Lung microvascular endothelial cell (primary cell): ENCODE measurements at places on chromosomes 6 and 20.

DNA sequence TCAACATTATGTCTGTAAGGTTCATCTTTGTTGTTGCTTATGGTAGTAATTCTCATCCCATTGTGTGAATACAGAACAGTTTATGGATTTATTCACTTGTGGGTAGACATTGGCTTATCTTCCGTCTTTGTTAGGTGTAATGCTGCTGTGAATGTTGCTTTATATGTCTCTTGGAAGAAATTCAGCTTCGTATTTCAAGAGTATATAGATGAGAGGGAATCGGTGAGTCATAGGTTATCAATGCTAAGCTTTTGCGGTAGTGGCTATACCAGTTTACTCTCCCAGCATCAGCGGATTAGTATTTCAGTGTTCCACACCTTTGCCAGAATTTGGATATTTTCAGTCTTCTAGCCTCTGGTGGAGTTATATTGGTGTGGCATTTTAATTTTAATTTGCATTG, 77.8 kb downstream of the ZFAND3 start:
- DNase-seq: no peak

- DNase-seq: peak; percentile 53
Observed at GRCh38 chr20:45359069-45359405, 3.9 kb upstream of the SYS1 start.

DNA sequence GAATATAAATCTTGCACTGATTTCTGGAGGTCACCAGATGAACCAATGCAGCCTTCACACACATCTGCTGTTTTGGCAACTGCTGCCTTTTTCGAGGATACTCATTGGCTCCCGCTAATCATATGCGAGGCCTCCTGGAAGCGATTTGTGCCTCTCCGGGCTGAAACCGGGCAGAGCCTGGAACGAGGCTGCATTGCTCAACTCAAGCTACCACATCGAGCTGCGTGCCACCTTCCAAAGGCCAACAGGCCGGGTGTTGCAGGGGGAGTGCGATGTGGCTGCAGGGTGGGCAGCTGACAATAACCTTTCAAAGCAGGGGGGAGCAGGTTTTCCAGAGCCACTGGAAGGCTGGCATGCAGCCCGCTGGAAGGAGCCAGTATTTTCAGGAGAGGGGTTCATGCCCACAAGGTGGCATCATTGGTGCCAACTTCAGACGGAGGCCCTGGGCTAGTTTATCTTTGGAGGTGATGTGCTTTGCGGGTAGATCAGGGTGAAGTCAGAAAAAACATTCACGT, 122.6 kb upstream of the IFNGR1 start:
- no peak for DNase-seq

GRCh38 chr6:119800526-119800925, 451.0 kb upstream of the MAN1A1 start:
- DNase-seq: no peak

- no peak for DNase-seq
Observed at GRCh38 chr6:150201772-150202329, 59.0 kb downstream of the PPP1R14C start.

DNA sequence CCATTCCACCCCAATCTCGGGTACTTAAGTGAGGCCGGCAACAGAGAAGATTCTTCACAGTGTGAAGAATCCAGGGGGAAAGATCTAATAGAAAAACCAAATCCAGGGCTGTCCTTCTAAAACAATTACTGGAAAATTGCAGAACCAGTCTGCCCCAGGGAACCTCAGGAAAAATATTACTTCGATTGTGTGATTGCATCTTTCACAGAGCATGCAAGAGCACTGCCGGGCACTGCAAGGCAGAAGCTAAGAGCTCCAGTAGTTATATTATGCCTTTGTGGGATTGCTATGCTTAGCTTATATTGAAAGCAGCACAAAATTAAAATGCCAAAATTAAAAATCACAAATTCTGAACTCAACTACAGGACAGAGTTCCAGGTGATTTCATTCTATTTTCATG, 175.9 kb downstream of the HACE1 start:
- no peak for DNase-seq

GRCh38 chr6:44224029-44224964, 902 bp downstream of the SLC29A1 start:
- DNase-seq: peak; percentile 52

- peak; percentile 71 for DNase-seq
Observed at GRCh38 chr6:147201885-147202515, 2.2 kb upstream of the STXBP5 start.

DNA sequence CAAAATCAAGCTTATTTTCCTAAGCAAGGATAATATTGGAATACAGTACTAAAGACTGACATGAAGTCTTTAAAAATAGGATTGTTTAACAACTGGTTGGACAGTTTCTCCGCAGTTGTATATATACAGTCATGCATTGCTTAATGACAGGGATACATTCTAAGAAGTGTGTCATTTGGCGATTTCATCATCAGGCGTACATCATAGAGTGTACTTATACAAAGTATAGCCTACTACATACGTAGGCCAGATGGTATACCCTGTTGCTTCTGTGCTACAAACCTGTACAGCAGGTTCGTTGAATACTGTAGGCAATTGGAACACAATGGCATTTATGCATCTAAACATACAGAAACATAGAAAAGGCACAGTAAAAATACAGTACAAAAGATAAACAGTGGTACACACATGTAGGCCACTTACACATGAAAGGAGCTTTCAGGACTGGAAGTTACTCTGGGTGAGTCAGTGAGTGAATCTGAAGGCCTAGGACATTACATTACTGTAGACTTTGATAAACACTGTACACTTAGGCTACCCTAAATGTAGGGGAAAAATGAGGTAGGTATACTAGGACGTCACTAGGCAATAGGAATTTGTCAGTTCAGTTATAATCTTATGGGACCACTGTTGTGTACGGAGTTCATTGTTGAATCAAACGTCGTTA, 20.1 kb downstream of the HECA start:
- DNase-seq: no peak

- DNase-seq: no peak
Observed at GRCh38 chr20:6664574-6664973, 102.9 kb upstream of the BMP2 start.

DNA sequence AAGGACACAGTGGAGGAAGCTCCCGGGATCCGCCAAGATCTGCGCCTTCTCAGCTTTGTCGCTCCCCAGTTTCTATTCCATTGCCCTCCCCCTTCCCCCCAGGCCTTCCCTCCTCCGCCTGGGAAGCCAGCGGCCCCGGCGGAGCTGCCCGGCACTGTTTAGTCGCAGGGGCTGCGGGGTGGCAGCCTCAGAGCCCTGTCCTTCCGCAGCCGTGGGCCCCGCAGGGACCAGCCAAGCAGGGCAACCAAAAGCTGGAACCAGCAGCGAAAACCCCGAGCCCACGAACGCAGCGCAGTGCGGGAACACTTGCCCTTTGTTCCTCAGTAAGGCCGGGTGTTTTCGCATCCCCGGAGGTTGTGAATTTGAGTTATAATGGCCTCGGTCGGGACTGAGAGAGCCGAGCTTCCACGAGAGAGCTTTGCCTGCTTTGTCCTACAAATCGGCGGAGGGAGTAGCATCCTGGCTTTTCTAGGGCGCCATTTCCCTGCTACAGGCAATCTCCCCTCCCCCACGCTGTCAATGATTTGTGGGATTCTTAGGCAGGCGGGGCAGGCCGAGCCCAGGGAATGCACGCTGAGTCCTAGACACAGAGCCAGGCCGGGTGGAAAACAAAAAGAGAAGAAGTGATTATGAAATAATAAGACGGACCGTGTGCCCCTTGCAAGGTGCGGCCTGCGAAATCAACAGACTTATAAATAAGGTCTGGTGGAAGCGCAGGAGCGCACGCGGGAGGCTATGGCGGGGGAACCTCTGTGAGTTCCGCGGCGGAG, 4.0 kb upstream of the TUBB2B start:
- DNase-seq: peak; percentile 35

GRCh38 chr20:51098284-51098810, 75.4 kb upstream of the KCNG1 start:
- DNase-seq: no peak

DNA sequence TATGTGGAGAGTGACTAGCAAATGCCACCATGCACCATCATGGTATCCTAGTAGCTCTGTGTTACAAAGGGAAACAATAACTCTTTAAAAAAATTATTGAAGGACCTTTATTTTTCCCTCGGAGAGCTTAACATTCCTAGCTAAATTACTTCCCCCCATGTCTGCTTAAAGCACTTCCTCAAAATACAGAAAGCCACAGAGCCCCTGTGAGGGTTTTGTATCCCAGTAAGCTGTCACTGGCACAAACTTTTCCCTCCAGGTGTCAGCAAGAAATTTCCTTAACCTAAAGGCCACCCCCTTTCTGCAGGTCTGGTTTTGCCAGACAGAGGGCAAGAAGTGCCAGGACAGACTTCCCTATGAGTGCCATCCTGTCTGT, 340.0 kb upstream of the PRDM1 start:
- no peak for DNase-seq

GRCh38 chr6:44051515-44051914, 75.7 kb downstream of the MRPL14 start:
- DNase-seq: peak; percentile 74

GRCh38 chr6:82862543-82862942, 203.1 kb downstream of the UBE3D start:
- DNase-seq: peak; percentile 16

DNA sequence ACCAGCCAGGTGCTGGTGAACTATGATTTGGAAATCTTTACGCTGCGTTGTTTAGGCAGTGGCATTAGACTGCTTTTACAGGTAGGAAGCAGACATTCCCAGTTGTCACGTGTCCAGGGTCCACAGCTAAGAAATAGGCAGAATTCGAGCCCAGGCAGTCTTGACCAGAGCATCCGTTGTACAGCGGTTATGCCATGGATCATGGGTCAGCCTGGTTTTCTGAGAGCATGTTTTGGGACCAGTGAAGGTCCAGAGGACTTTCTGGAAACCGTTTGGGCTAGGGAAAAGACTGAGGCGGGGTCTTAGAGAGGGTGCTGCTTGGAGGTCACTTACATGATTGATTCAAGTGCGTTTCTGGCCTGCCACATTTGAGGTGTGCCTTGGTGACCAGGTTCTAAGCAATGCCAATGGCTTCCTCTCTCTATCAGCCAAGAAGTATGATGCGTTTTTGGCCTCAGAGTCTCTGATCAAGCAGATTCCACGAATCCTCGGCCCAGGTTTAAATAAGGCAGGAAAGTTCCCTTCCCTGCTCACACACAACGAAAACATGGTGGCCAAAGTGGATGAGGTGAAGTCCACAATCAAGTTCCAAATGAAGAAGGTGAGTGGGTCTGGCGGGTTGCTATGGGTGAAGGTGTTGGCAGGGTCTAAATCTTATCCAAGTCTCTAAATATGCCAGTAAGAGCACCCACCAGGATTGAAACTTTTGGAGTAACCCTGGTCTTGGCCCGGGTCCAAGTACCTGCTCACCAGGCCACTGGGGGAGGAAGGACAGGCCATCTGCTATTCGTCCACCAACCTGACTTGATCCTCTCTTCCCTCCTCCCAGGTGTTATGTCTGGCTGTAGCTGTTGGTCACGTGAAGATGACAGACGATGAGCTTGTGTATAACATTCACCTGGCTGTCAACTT, 1.8 kb downstream of the RPL10A start:
- DNase-seq: no peak

DNA sequence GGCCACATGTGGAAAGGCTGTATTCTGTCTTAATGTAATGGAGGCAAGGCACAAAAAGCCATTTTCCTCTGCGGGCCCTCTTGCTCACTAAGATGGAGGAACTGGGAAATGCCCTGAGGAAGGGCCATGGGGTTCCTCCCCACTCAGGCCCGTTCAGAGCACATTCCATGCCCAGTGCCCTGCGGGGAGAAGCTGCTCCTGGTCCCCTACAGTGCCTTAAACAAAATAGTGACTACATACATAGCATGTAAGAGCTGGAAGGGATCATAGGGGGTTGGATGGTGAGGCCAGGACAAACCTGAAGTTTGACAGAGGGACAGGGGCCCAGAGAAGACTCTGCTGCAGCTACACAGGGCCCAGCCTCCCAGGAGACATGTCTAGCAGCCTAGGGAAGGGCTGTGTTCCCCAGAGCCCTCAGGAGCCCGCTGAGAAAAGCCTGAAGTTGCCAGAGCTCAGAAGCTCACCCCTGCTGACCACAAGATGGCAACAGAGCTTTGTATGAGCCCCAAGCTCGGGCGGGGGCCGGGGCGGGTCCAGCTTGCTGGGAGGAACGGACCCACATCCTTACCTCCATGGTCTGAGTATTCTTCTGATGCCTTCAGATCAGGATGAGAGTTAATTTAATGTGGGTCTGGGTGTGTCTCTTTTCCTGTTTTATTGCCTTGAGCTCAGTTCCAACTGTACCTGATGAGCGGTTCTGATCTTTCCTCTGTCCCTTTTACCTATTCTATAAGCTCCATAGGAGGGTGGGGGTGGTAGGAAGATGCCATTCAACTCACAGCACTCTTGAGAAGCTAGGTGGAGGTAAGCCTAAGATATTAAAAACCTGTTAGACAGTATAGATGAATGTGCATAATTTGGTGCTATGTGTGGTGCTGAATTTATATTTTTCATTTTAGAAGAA, 242.9 kb downstream of the CDC5L start:
- peak; percentile 50 for DNase-seq

DNA sequence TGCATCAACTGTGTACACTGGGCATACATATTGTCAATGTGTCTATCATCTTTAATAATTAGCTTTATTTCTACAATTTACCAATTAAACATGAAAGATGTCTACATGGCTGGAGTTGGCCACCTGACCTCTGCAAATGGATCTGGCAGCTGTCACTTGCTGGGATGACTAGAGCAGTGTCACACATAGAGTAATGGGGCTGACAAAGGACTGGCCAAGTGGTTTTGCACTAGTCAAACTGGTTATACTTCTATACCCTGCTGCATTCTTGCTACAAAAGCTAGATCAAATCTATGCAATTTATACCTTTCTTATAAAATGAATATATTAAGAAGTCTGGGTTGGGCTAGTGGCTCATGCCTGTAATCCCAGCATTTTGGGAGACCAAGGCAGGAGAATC, 99.3 kb downstream of the SESN1 start:
- DNase-seq: no peak

- DNase-seq: peak; percentile 98
Observed at GRCh38 chr6:131954775-131955107, 3.6 kb upstream of the CCN2 start.

DNA sequence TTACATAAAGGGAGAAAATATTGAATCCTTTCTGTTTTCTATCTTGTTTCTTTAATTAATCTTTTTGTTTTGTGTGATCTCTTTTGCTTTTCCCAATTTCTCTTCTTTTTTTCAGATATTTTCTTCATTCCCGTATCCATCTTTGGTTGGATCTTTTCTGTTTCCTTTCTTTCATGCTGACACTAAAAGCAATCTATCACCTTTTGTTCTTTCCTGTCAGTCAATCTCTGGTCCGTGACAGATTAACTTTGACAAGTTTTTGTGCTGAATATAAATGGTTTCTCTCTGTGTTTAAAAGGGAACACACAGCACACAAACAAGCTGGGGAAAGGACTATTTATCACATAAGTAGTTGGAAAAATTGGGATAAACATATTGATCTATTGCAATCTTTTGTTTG, 162.8 kb downstream of the GRM1 start:
- no peak for DNase-seq

- no peak for DNase-seq
Observed at GRCh38 chr20:7406671-7407070, 533.6 kb downstream of the HAO1 start.

DNA sequence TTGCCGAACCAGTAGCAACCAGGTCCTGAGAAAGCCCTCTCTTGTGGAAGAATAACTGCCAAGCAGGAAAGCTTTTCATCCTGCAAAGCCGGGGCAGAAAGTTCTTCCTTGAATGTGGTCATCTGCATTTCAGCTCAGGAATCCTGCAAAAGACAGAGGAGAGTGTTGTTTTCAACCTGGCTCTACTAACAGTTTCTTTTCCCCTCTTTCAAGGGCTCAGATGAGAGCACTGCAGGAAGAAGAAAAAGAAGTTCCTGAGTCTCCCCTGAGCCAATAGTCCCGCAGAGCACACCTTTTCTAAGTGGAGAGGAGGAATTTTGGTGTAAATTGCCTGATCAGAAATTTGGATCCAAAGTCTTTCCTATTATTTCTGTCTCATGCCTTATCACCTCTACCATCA, 10.7 kb downstream of the HLA-DRB1 start:
- DNase-seq: no peak
